ENCODE measurements at places on chromosomes 2 and 18.

GRCh38 chr2:127381762-127382161 lies 6.0 kb downstream of the MAP3K2 start:
- no peak for DNase-seq

DNA sequence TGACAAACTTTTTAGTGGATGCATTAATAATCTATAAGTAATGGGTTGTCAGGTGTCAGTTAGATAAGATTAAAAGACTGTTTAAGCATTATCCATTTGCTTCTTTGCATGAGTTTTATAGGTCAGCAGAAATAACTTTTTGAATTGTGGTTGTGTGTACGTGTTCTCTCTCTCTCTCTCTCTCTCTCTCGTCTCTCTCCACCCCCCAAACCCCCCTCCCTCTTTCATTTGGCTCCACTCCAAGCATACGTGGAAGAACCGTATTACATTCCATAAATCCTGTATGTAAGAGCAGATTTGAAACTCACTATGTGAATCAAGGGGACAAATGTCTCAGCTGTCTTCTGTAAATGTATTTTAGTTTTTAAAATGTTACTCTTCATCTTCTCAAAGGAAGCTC lies 120.2 kb downstream of the MEIS1 start:
- no peak for DNase-seq

- DNase-seq: no peak
These were observed 118.9 kb downstream of the SPOPL start for GRCh38 chr2:138620431-138620830.

DNA sequence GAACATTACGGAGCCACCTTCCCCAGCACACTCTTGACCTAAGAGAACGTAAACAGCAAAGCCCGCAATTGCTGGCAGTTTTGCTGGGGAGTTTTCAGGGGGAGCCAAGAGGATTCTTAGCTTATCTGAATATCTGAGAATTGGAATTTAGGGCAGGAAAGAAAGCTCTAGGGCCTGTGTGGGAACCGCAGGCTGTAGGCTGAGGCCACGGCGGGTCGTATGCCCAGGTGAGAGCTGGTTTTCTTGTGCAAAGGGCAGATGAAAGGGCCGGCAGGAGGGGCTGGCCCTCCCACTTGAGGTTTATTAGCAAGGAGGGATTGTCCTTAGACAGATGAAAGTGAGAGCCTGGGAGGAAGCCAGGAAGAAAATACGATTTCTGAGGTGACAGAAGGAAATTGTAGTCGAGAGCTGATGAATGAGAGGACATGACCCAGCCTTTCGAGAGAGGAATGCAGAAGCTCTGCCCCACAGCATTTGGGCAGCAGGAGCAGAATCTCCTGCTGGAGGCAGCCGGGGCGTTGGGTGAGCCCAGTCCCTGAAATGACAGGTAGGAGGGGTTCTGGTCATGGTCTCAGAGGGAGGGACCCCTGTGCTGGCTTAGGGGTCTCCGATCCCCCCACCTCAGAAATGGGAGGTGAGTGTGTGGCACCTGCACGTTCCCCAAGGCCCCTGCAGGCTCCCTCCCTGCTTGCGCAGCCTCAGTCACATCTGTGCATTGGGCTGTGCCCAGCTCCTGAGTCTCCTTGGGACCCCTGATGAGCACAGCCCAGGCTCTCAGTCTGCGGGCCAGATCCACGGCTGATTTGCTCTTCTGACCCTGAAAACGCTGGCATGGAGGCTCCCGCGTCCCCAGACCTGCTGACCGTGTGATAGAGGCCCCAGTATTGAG lies 61.1 kb downstream of the CABLES1 start:
- DNase-seq: no peak

GRCh38 chr2:4408321-4408720 lies 704.9 kb downstream of the DCDC2C start:
- DNase-seq: no peak

DNA sequence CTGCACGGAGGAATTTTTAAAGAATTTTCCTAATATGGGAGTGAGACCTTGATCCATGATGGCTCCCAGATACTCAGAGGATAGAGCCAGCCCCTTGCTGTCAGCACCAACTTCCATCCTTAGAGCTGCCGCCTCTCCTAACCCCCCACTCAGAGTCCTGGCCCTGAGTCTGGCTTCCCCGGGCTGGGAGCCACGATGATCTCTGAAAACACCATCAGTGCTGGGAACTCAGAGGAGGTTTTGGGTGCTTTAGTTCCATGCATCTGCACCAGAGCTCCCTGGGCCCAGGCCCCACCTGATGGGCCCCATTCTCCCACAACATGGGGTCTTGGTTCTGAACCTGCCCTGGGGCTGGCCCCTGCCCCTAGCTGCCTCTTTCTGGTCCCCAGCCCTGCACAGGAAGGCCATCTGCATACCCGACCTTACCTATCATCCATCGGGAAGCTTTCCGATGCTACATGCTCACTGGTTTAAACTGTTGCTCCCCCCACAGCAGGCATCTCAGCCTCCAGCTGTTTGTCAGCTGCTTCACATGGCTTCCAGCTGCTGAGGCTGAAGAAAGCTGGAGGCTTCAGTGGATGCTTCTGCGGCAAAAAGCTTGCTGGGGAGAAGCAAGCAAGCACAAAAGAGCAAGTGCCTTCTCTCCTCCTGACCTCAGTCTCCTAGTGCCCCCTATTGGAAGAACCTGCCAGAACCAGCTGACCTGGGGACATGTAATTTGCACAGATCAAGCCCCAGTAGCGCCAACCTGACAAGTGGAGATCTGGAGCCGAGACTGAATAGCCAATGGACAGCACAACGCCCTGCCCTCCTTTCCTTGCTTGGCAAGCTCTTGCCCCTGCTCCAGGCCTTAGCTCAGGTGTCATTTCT lies 24.2 kb upstream of the RHOB start:
- DNase-seq: peak; percentile 25

GRCh38 chr2:156435396-156435717 lies 822 bp upstream of the GPD2 start:
- peak; percentile 29 for DNase-seq

DNA sequence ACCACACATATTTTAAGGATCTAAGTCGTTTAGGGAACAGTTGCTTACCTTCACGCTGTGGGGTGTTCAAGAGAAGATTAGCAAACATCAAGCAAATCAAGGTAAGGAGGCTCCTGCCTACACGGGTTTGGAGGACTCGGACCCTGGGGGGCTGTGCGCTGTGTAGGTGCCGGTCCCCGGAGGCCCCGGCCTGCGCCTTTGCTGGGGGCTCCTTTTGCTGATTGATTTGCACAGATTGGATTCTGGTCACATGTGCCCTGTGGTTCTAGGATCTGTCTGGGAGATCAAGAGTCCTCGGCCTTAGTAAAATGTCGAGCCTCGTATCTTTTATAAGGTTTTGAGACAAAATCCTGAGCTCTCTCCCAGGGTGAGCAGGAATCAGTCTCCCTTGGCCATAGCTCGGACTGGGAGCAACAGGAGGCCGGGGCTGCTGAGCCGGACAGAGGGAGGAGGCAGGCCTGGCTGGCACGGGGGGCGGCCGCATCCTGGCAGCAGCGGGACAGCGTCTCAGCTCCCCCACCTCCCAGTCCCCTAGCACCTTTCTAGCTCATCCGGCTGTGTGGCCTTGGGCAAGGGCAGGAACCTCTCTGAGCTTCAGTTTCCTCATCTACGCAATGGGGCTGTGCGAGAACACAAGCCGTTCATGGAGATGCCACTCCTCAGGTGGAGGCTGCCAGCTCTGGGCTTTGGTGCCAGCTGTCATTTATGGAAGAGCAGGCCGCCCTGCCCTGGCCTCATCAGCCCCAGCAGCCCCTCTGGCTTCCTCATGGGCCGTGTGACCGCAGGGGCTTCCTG lies 147.2 kb downstream of the MBP start:
- DNase-seq: no peak
